Esophagus muscularis mucosa (tissue), 4 donors: ENCODE measurements at places on chromosomes 5 and 9.

- DNase-seq = peak; percentile 66
- peaks cover 99% of the 10 kb centered on the region for H3K4me1 ChIP-seq
- H3K27me3 ChIP-seq = no peaks in the 10 kb centered on the region
- no peak overlapping the region for H3K4me3 ChIP-seq
- H3K27ac ChIP-seq = peak overlapping the region; percentile 75
- H3K36me3 ChIP-seq = no peaks in the 10 kb centered on the region
These were observed 55.8 kb downstream of the SLC22A5 start for GRCh38 chr5:132425009-132425937.

GRCh38 chr9:121640491-121641223 is 10.8 kb upstream of the DAB2IP start:
- no peak overlapping the region for H3K4me3 ChIP-seq
- peaks cover 63% of the 10 kb centered on the region for H3K4me1 ChIP-seq
- H3K36me3 ChIP-seq = no peaks in the 10 kb centered on the region

- H3K27ac ChIP-seq = no peak overlapping the region
- H3K36me3 ChIP-seq = no peaks in the 10 kb centered on the region
- H3K27me3 ChIP-seq = no peaks in the 10 kb centered on the region
- H3K4me1 ChIP-seq = no peaks in the 10 kb centered on the region
- DNase-seq = no peak
These were observed 307.8 kb upstream of the IRX4 start for GRCh38 chr5:2190549-2190948.

GRCh38 chr9:108811944-108812343 is 43.8 kb downstream of the ACTL7B start:
- H3K4me1 ChIP-seq = peaks cover 8% of the 10 kb centered on the region
- DNase-seq = no peak
- H3K4me3 ChIP-seq = no peak overlapping the region
- no peak overlapping the region for H3K27ac ChIP-seq
- no peaks in the 10 kb centered on the region for H3K36me3 ChIP-seq
- no peaks in the 10 kb centered on the region for H3K27me3 ChIP-seq

- no peak for DNase-seq
- H3K4me3 ChIP-seq = no peak overlapping the region
- no peaks in the 10 kb centered on the region for H3K4me1 ChIP-seq
- no peak overlapping the region for H3K27ac ChIP-seq
These were observed 29.9 kb upstream of the TNFSF8 start for GRCh38 chr9:114960276-114960675.

GRCh38 chr5:16178745-16179372 is 732 bp downstream of the MARCHF11 start:
- no peak for DNase-seq
- no peaks in the 10 kb centered on the region for H3K36me3 ChIP-seq
- no peak overlapping the region for H3K27ac ChIP-seq
- H3K4me3 ChIP-seq = peak overlapping the region; percentile 9
- H3K4me1 ChIP-seq = peaks cover 13% of the 10 kb centered on the region
- H3K27me3 ChIP-seq = peaks cover 15% of the 10 kb centered on the region

GRCh38 chr5:152246401-152246800 is 158.7 kb downstream of the NMUR2 start:
- no peak overlapping the region for H3K27ac ChIP-seq
- no peaks in the 10 kb centered on the region for H3K36me3 ChIP-seq
- DNase-seq = no peak
- H3K27me3 ChIP-seq = no peaks in the 10 kb centered on the region
- H3K4me1 ChIP-seq = no peaks in the 10 kb centered on the region
- H3K4me3 ChIP-seq = no peak overlapping the region

DNA sequence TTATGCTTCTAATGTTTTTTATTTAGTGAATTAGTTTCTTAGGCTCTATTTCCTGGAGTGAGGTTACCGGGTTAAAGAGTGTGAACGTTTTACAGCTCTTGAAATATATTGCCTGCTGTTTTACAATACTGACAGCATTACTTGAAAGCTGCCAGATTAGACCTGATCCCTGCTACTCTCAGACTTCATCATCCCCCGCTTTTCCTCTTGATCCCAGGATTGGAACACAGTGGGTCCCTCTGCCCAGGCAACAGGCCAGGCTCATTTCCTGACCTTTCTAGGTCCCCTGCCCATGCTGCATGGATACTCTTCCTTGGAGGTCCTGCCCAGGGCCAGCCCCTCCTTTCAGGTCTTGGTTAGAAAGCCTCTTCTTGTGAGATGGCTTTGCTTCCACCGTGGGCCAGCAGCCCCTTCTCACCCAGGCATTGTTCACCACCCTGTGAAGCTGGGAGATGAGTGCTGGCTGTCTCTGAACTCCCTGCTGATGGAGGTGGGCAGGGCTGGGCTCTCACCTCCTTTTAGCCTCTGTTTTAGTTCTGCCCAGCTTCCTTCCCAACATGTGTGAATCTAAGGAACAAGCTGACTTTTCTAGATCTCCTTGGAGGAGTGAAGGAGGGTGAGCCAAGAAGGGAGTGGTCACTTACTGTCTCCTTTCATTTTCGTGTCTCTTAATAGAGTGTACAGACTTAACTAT is 15.5 kb upstream of the FAM120AOS start:
- no peak overlapping the region for H3K4me3 ChIP-seq
- no peak for DNase-seq
- H3K36me3 ChIP-seq = peaks cover 11% of the 10 kb centered on the region
- H3K4me1 ChIP-seq = peaks cover 74% of the 10 kb centered on the region

DNA sequence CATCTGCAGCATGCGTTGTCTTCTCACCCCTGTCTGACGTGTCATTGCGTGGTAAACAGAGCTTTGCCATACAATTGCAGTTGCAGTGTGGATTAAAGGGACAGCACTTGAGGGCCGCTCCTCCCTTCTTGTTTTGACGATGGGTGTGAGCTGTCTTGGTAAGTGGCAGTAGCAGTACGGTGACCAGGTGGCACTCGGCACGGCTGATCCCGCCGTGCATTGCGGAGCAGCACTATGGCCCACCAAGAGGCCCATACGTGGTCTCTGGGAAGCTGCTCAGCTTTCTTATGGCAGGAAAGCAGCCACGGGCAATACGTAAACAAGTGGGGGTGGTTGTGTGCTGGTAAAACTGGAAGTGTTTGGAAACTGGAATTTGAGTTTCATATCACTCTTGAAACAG is 25.1 kb downstream of the EHMT1 start:
- H3K4me1 ChIP-seq = peaks cover 34% of the 10 kb centered on the region
- DNase-seq = no peak
- no peaks in the 10 kb centered on the region for H3K27me3 ChIP-seq
- no peak overlapping the region for H3K27ac ChIP-seq

GRCh38 chr5:147805030-147805454 is 22.5 kb upstream of the JAKMIP2 start:
- H3K27me3 ChIP-seq = no peaks in the 10 kb centered on the region
- H3K4me3 ChIP-seq = no peak overlapping the region
- no peak for DNase-seq
- no peak overlapping the region for H3K27ac ChIP-seq
- H3K36me3 ChIP-seq = no peaks in the 10 kb centered on the region

GRCh38 chr5:19918780-19919179 is 69.2 kb downstream of the CDH18 start:
- no peak for DNase-seq
- H3K36me3 ChIP-seq = no peaks in the 10 kb centered on the region
- no peaks in the 10 kb centered on the region for H3K27me3 ChIP-seq
- H3K27ac ChIP-seq = no peak overlapping the region
- H3K4me3 ChIP-seq = no peak overlapping the region
- H3K4me1 ChIP-seq = no peaks in the 10 kb centered on the region

- H3K4me3 ChIP-seq = no peak overlapping the region
- no peak overlapping the region for H3K27ac ChIP-seq
- H3K4me1 ChIP-seq = peaks cover 9% of the 10 kb centered on the region
- DNase-seq = no peak
- H3K27me3 ChIP-seq = no peaks in the 10 kb centered on the region
These were observed 78.1 kb upstream of the HMHB1 start for GRCh38 chr5:143733665-143734455.
